ENCODE measurements at places on chromosomes 5 and 9. TPM values are rescaled to one million over a fixed set of nuclear protein-coding genes. Genes with fewer than 3 reads are reported as not detected.
A peak's percentile ranks its signal among the peaks of the same experiment; 100 is the strongest.

- DNase-seq: peak; percentile 5
These were observed at the start of gene MCTP1 for GRCh38 chr5:95284572-95285408. Gene MCTP1 (minus strand): TSS chr5:95285094.

GRCh38 chr5:7755958-7756357 is 95.0 kb downstream of the CFAP90 start:
- no peak for DNase-seq

DNA sequence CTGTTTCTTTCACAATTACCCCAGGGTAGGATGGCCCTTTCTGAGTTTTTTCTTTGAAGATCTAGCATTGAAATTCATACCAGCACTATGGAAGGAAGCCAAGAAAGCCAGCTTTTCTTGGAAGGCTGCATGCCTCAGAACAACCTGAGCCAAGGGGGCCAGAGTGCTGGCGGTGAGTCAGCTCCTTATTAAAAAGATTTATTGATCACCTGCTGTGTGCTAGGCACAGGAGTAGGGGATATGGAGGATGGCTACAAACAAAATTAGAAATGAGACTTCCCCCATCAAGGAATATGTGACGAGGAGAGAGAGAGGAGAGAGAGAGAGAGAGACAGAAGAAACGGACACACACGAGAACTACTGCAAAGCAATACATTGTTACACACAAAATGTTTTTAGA is 184.6 kb upstream of the PUM3 start:
- no peak for DNase-seq

The PCDHAC2 gene
- under 0.01 TPM for total RNA-seq

DNA sequence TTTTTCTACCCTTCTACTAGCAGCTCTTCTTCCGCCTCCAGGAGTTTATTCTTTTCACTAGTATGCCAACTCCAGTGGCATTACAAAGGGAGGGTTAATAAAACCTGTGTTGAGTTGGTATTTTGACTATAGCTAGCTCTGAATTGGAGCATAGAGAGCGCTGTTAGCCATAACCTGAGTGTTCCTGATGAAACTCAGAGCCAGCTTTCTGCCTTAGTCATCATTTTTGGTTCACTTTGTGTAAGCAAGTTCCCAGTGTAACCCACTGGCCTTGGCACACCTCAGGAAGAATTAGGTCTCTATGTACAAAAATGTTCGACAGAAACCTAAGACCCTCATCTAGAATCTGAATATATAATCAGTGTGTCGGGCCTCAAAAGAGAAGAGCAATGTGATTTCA is 238.9 kb downstream of the NR3C1 start:
- DNase-seq: no peak

The SLC23A1 gene
- total RNA-seq: not detected

DNA sequence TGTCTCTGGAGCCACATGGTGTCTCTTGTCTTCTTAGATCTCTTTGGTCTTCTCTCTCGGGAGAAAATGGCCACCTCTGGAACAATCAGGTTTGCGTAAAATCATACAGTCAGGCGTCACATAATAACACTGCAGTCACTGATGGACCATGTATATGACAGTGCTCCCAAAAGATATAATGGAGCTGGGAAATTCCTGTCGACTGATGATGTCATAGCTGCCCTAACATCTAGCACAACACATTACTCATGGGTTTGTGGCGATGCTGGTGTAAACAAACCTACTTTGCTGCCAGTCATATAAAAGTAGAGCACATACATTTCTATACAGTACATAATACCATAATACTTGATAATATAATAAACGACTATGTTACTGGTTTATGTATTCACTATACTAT is 30.1 kb upstream of the RAI14 start:
- DNase-seq: peak; percentile 89

- no peak for DNase-seq
These were observed 70.2 kb upstream of the TUT7 start for GRCh38 chr9:86424251-86424891.

Data from fibroblast of villous mesenchyme (primary cell).